ENCODE measurements at places on chromosomes 6 and 20.

DNA sequence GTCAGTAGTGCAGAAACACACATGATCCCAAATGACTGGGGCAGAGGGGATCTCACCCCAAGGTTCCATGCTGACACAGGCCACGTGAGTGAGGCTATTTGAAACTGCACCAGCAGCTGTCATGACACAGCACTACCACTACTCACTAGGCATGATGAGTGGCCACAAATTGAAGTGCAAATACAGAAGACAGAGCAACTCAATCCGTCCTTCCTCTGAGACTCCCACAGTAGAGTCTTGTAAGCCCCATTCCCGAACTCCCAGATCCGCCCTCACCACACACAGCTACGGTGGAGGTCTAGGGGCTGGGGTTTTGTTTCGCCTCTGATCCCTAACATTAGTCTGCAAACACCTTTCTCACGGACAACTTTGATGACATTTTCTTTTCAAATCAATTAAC is 113.3 kb upstream of the NUP153 start:
- DNase-seq = no peak

DNA sequence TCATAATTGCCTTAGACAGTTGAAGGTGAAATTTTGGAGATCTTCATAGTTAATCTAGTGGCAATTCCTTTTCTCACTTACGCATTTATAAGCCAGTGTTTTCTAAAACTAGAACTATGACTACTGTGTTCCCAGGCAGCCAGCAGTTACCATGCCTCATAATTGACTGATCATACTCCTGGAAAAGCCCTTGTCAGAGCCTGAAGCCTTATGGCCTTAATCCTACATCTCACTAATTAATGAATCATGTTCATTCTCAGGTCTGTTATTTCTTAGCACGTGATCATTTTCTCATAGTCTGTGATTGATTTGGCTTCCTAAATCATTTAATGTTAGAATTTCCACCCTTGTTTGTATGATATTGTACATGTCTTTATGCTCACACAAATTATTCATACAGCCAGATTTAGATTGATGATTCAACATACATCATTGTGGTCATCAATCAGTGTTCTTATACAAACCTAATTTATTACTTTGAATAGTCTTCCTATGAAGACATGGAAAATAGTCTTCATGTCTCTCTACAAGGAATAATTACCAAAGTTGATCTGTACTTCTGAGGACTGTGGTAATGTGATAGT is 132.6 kb upstream of the ASCC3 start:
- DNase-seq = no peak

DNA sequence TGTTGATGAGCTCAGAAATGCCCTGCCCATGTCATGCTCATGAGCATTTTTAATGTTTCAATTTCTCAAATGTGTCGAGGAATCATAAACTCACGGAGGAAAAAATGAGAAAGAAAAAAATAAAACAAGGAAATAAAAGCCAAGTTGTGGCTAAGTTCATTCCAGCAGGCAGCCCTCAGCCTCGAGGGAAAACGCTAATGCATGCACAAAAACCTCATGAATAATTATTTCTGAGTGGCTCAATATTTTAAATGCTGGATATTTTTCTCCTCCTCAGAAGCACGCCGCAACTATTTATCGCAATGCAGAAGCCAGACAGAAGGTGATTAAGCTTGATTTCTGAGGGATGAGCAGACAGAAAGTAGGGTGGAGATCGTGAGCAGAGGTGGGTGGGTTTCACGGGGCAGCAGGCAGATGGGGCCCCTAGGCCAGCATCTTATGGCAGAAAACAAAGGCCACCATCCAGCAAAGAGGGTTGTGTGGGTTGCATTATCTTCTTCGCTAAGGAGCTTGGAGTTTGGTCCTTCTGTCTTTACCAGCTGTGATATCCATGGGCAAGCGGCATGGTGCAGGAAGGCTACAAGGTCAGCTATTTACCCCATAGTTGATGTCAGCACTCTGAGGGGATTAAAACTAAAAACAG is 151.5 kb upstream of the LRFN2 start:
- DNase-seq = no peak

GRCh38 chr6:130513770-130514169 is 148.0 kb downstream of the TMEM200A start:
- DNase-seq = peak; percentile 82

DNA sequence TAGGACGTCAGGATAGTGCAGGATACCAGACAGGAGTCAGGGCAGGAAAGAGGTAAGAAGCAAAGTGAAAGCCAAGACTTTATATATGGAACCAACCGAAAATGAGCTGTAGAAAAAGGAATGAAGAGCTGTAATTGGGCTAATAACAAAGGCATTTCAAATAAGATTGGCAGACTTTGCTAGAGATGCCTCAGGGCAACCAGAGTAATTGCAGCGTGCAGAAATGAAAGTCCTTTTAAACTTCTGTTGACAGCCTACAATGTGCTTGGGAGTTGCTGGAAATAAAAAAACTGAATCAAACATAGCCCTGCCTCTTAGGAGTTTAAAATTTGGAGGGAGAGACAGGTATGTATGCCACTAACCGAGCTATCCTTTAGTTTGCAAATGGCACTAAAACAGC is 56.4 kb upstream of the NKX2-4 start:
- DNase-seq = no peak

- no peak for DNase-seq
Measured at GRCh38 chr6:36848658-36849441, 9.6 kb upstream of the CPNE5 start.

DNA sequence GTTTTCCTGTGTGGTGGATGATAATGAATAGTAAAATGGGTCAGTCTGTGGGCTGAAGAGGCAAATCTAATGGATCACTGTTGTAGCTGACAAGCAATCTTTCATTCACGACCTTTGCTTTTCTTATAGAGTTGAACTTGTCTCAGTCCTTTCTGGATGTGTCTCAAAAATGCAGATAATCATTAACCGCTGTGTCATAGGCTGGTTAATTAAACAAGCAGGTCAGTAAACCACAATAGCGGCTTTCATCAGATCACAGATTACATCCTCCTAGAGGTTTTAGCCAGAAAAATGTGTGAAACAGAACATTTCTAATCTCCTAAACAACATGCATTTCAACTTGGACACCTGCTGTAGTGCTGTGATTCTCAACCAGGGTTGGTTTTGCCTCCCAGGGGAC is 2.5 kb upstream of the METTL24 start:
- peak; percentile 87 for DNase-seq

DNA sequence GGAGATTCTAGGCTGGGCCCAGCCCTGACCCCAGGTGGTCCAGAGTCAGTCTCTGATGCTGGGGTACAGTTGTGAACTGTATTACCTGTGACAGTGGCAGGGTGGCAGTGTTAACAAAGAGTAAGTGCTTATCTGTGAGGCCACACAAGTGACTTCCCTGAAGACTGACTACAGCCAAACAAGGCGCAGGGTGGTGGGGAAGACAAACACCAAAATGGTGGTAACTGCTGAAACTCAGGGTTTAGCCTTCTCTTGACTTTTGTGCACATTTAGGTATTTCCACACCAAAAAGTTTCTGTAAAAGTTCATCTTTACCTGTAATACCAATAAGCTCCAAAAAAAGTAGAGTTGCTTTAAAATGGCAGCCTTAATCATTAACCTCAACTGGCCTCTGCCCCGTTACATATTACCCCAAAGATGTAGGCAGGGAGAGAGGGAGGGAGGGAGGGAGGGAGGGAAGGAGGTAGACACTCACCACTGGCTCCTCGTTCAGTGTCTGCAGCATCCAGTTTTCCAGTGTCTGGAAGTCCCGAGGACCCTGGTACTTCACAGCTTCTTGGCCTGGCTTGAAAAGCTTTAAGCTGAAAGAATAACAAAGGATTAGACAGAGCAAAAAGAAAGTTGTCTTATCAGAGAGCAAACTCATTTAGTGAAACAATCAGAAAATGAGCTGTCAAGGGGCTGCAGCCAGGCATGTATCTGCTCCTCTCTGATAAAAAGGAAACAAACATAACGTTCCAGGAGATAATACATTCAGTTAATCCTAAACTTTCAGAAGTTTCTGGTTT is 11.3 kb downstream of the TXNDC5 start:
- no peak for DNase-seq

DNA sequence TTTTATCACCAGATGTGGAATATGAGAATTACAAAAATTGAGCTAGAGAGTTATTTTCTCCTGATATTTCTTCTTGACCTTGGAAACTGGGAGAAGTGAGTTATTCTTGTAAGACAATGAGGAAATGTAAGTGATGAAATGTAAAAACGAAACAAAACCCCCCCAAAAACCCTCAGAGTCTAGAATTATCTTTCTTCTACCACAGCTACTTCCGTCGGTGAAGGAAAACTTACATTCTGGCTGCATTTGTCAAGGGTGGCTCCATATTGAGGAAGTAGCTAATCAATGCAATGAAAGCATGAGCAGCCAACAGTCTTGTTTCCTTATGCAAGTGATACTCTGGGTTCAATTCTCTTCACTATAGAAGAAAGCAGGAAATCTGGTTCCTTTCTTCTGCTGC is 661.7 kb upstream of the CITED2 start:
- DNase-seq = no peak

DNA sequence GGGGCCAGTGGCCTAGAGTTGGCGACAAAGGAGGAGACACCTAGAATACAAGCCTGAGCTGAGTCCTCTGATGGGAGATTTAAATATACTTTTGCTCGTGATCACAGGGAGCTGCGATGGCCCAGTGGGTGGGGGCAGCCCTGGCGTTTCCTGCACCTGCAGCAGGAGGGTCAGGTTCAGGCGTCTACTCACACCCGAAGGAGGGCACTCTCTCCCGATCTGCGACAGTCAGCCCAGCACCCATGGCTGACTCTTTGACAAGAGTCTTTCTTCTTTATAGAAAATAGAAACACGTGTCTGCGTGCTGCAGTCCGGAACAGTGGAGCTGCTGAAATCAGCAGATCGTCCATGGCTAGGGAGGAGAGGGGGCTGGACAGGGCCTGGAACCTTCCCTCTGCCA is 338.2 kb downstream of the CDH4 start:
- DNase-seq = no peak

GRCh38 chr6:33967966-33968724 is 164.3 kb upstream of the MLN start:
- DNase-seq = no peak

- no peak for DNase-seq
Measured at GRCh38 chr6:78629154-78629721, 238.1 kb upstream of the IRAK1BP1 start.

GRCh38 chr20:34798871-34799270 is 26.6 kb downstream of the NCOA6 start:
- no peak for DNase-seq

- DNase-seq = no peak
Measured at GRCh38 chr20:20549267-20549612, 163.2 kb downstream of the RALGAPA2 start.

GRCh38 chr6:122654012-122654411 is 43.8 kb downstream of the PKIB start:
- DNase-seq = no peak

GRCh38 chr20:59003836-59004492 is 3.1 kb downstream of the CTSZ start:
- no peak for DNase-seq

- no peak for DNase-seq
Measured at GRCh38 chr6:35486005-35486925, 10.6 kb downstream of the TEAD3 start.

- DNase-seq = peak; percentile 14
Measured at GRCh38 chr20:23340524-23340923, 10.1 kb upstream of the NXT1 start.

DNA sequence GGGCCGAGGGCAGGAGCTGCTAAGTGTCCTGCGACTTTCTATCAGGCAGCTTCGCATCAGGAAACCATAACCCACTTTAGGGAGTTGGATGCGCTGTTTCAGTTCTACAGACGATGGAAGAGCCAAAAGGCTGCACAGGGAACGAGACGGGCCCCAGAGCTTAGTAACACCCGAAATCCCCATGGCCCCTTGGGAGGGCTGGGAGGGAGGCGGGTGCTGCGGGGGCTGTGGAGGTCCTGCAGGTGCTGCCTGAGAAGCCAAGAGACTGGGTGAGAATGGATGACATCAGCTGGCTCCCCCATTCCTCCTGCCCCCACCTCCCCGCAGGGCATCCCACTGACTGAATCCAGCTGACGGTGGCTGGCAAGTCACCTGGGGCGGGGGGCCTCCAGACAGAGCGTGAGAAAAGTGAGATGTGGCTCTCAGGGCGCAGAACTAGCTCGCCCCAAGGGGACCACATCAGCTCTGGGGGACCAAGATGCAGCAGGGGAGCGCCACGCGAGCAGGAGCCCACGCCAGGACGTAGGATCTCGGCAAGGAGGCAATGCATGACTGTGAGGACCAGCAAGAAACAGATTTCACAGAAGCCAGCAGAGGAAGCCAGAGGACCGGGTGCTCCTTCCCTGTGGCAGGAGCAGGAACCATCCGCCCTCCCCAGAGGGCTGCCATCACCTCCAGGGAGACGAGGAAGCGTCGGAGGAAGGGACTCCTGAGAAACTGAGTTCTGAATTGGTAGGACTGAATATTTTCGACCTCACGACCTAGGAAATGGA is 36.8 kb downstream of the PNLDC1 start:
- DNase-seq = no peak

GRCh38 chr20:44209686-44210405 is 725 bp downstream of the OSER1 start:
- no peak for DNase-seq

GRCh38 chr6:157531986-157532365 is 151.0 kb downstream of the ZDHHC14 start:
- no peak for DNase-seq

GRCh38 chr20:38049800-38050199 is 16.3 kb downstream of the RPRD1B start:
- DNase-seq = peak; percentile 41

- no peak for DNase-seq
Measured at GRCh38 chr6:76578746-76579145, 506.3 kb upstream of the IMPG1 start.

DNA sequence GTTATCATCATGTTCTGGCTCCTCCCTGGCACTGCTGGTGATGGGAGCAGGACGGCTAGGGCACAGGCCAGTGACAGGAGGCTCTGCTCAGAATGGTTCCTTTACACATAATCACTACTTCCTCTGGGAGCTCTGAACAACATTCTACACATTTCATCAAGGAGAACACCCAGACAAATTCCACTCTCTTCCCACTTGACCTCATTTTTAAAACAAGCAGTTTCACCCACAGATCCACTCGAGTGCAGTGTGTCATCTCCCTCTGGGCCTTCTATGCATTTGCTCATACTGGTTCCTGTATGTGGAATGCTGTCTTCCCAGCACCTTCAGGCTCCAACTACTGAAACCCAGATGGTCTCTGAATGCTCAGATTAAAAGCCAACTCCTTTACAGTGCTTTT is 84.8 kb downstream of the ELOVL5 start:
- no peak for DNase-seq

GRCh38 chr6:112639391-112639831 is 292.3 kb downstream of the RFPL4B start:
- DNase-seq = no peak

- no peak for DNase-seq
Measured at GRCh38 chr6:157244175-157244574, 79.1 kb downstream of the TMEM242 start.

Measured in kidney epithelial cell (primary cell).